ENCODE measurements at places on chromosomes 12 and 14.

GRCh38 chr12:64739778-64740177, 19.4 kb downstream of the GNS start:
- no peak for DNase-seq

DNA sequence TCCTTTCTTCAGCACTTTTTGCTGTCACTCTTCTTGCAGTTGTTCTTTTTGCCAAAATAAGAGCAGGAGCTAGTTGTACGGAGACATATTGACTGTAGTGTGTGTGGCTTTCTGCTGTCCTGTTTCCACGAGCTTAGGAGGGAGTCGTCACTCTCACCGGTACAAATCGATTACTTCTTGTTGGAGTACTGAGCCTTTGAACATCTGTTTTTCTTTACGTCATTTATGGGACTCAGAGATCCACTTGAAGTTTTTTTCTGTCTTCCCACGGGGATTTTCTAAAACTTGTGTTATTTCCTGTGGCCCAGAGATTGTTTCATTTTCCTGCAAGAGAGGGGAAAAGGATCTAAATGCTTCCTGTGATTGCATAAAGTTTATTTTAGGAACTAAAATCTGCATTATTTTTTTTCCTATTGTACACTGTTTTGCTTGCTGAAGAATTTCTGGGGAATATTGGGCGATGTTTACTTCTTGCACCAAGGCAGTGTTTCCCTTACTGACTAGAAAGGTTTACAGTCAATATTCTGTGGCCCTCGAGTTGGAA, 199.8 kb upstream of the ARHGAP5 start:
- DNase-seq: no peak

- no peak for DNase-seq
Observed at GRCh38 chr14:72118841-72119240, 186.6 kb downstream of the RGS6 start.

- DNase-seq: no peak
Observed at GRCh38 chr14:72779679-72780078, 114.2 kb downstream of the DPF3 start.

DNA sequence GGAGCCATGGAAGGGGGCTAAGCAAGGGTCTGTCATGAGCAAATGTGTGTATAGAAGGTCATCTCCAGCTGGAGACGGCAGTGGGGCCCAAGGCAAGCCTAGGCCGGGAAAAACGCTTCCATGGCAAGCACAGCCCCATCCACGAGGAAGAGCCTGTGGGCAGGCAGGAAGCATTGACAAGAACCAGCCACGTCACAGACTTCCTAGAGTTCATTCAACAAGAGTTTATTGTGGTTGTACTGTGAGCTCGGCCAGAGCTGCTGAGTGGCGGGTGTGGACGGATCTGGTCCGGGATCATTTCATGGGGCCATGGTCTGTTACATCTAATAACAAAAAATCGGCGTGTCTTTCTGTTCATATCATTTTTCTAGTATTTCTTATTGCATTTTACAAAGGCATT, 311.7 kb downstream of the TMEM121 start:
- DNase-seq: no peak

DNA sequence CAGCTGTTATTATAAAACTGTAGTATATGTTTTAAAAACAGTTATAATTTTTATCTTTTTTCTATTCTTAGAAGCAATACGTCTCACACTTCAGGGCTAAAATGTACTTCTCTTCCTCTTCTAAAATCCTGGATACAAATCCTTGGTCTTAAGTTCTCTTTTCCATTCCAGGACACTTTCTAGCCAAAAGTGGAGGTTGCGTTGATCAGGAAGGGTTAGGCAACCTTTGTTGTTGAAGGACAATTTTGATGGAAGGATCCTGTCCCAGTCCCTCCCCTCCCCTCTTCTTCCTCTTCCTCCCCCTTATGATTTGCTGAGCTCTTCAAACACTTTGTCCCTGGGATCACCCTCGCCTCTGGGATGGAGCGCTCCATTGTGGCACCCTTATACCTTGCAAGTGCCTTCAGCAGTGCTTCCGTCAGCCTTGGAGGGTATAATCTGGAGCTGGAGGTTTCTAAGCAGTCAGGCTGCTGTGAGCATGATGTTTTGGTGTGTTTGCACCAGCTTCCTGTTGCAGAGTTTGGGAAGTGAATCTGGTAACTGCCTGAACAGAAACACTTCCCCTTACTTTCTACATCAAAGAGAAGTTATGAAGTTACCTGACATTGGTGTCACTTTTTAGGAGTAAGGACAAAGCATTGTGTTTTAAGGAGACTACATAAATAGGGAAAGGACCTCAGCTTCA, 87.4 kb upstream of the SLC38A2 start:
- no peak for DNase-seq

DNA sequence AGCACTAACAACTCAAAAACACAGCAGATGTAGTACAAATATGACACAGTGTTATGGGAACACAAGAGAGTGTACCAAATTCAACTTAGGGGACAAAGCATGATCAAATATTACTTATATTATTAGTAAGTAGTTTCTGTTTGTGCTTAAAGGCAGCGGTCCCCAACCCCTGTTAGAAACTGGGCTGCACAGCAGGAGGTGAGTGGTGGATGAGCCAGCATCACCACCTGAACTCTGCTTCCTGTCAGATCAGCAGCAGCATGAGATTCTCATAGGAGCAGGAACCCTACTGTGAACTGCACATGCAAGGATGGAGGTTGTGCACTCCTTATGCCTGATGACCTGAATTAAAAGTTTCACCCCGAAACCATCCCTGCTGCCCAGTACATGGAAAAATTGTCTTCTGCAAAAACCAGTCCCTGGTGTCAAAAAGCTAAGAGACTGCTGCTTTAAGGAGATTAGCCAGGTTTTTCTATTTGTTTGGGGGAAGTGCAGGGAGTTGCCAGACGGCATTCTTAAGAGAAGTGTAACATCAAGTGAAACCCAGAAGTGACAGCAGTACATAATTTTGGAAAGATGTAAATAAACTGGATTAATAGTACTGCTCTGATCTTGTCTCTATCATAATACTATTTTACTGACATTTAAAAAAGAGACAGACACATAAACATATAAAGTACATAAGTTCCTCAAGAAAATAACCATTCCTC, 26.7 kb downstream of the GTF2A1 start:
- DNase-seq: no peak

DNA sequence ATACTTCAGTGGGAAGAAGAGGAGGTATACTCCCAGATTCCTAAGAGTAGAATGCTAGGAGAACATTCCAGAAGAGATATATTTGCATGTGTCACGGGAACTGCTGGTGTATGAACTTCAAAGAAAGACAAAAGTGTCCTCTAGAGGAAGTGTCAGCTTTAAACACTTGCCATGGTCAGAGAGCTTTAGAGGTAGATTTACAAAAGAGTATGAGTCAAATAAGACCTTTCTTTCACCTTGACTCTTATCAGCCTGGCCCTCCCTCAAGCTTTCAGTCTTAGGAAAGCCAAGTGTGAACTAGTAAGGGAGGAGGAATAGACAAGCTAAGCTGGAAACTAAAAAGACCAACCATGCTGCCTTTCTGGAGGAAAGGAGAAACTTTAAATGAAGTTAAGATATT, 34.7 kb downstream of the COX8C start:
- no peak for DNase-seq

DNA sequence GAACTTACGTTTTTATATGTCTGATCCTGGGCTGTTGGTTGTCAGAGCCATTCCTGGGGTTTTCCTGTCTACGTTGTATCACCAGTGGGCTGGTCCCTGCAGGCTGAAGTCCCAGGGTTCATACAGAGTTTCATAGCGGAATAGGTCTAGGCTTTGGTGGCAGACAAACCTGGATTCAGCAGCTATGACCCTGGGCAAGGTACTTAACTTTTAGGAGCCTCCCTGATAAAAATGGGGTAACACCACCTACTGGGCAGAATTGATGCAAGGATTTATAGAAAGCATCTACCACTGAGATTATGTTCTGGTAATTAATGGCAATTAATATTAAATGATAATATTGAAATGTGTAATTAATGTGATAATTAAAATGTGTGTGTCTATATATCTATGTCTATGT, 141.2 kb downstream of the SYNE2 start:
- DNase-seq: peak; percentile 4

GRCh38 chr14:54440037-54440436, 1.1 kb downstream of the CNIH1 start:
- DNase-seq: peak; percentile 60

DNA sequence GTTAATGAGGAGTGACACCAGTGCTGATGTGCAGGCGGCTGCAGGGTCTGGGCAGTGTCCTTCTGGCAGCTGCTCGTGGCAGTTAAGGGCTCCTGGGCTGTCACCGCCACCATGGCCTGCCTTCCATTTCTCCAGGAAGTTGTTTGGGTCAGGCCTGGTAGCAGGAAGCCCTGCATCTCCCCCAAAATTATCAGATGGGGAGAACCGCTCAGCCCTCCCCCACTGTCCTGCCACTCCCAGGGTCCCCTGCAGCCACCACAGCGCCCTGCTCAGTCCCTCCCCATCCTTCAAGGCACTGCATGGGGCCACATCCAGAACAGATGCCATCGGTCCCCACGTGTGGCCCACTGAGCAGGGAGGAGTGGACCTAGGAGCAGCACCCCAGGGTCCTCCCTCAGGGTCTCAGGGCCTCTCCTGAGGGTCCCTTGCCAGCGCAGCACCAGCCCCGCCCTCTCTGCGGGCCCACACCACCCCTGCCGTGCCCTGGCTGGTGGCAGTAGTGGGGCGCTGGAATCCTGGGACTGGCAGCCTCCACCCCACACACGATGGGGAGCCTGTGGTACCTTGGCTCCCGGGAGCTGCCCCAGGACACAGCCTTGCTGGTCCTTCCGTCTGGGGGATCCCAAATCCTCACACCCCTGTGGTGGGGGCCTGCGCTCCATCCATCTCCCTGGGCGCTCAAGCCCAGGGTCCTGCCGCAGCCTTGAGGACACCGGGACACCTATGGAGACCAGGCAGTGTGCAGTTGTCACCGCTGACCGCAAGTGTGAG, 10.3 kb upstream of the AMN start:
- DNase-seq: no peak

DNA sequence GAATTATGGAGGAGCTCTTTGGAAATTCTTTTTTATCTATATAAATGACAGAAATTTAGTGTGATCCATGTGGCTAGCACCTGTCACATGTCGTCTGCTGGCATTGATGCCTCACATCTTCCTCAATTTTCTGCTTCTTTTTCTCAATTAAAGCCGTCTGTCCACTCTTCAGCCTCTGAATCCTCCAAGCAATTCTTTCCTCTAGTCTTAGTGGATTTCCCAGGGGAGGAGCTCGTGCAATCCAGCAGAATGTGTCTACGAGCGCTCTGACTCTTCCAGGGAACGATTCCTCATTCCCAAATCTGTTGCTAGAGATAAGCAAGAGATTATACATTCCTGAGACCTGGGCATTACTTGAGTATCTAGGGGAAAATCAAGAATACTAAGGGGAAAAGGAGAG, 176.6 kb downstream of the EMP1 start:
- peak; percentile 40 for DNase-seq

DNA sequence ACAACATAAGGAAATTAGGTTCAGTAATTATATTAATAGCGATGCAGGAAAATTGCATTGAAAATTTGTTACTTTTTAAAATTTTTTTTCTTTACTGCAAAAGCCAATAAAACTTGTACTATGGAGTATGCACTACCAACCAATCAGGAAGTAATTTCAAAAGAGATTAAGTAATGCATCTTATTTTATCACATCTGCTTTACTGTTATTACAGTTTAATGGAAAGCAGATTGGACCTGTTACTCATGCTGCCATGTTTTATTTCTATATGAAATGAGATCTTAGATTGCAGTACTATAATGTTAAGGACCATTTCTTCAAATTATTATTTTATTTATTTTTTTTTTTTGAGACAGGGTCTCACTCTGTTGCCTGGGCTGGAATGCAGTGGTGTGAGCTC, 1.7 kb upstream of the STRN3 start:
- DNase-seq: no peak

GRCh38 chr12:27013611-27014084, 536 bp downstream of the TM7SF3 start:
- peak; percentile 7 for DNase-seq

DNA sequence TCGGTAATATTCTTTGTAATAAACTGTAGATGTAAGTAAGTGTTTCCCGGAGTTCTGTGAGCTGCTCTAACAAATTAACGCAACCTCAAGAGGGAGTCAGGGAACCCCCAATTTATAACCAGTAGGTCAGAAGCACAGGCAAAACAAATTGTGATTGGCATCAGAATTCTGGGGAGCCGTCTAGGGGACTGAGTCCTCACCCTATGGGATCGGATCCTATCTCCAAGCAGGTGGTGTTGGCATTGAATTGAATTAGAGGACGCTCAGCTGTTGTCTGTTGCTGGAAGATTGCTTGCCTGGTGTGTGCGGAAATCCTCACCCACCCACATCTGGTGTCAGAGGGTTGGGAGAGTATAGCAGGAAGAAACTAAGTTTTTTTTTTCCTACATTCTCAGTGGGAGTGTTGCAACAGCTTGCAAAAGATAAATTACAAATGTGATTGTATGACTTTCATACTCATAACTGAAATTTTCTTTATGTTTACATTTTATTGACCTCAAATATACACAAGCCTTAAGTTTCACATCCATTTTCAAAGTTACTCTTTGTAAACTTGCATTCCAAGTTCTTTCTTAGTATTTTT, 5.5 kb downstream of the TMEM52B start:
- peak; percentile 79 for DNase-seq

DNA sequence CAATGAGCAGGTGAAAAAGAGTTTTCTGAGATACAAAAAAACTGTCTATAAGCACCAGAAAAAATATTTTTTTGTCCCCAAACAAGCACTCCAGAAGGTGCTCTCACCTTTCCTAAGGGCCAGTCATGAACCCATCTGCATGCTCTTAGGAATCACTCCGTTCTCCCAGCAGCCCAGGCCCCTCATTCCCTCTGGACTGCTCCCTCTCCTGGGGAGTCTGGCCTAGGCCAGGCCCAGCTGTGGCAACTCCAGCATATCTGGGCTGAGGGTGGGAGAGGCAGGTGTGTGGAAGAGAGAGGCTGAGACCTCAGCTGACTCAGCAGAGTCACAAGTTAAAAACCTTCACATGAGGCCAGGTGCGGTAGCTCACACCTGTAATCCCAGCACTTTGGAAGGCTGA, 54.6 kb downstream of the TRAFD1 start:
- no peak for DNase-seq

- no peak for DNase-seq
Observed at GRCh38 chr12:92543840-92544239, 158.9 kb upstream of the PLEKHG7 start.

DNA sequence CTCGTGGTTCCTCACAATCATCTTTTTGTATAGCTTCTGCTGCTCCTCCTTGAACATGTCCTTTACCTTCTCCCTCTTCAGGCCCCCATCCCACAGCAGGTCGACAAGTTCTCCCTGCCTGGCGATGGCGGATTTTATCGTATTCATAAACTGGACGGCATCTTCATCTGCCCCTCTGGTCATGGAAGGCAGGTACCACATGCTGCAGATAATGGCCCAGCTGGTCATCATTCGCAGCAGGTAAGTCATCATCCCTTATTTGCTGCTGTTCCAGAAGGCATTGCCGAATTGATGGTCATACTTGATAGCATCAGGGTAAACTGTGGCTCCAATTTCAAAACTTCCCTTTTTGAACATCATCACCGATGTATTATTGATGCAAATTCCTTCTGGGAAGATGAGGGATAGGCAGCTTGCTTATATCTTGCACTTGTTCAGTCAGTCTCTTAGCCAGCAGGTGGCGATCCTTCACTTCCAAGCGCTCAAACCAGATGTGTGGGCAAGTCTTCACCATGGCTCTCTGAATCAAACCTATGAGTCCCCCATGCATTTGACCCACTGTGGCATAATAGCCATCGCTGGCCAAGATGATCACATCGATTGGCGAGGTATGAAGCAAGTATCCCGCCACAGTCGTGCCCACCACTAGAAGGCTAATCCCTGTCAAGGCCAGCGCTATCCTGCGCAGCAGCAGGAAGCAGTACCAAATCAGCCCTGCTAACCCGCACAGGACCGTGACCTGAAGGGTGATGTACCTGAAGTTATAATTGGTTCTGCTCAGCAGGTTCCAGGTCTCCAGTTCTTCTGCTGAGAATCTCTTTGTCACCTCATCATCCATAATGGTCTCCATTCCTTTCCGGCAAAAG, 381.5 kb upstream of the STXBP6 start:
- DNase-seq: no peak
